H1 (cell line): ENCODE measurements at places on chromosomes 13 and 19. TPM values are rescaled to one million over a fixed set of nuclear protein-coding genes. Genes with fewer than 3 reads are reported as not detected.

Gene C1QTNF9
- total RNA-seq: not detected in 2 replicates

Gene TARM1
- not detected in 2 replicates for total RNA-seq

Gene CEACAM1
- total RNA-seq: 1.8 and 2.0 TPM in 2 replicates

- no peaks in the 10 kb centered on the region for H3K4me1 ChIP-seq
- H3K4me3 ChIP-seq: no peak overlapping the region
These were observed 396.6 kb upstream of the SPRY2 start for GRCh38 chr13:80737513-80737912.

GRCh38 chr19:53131727-53132126, 983 bp downstream of the ZNF415 start:
- no peaks in the 10 kb centered on the region for H3K36me3 ChIP-seq
- peaks cover 6% of the 10 kb centered on the region; the same call in 1 of the 2 replicates for H3K27me3 ChIP-seq
- peak overlapping the region; percentile 87; the same call in 1 of the 2 replicates for H3K4me3 ChIP-seq
- no peak overlapping the region for H3K27ac ChIP-seq

- H3K36me3 ChIP-seq: no peaks in the 10 kb centered on the region
- no peak overlapping the region for H3K27ac ChIP-seq
- no peak for DNase-seq
- H3K4me3 ChIP-seq: no peak overlapping the region
- peaks cover 3% of the 10 kb centered on the region for H3K4me1 ChIP-seq
- no peaks in the 10 kb centered on the region for H3K27me3 ChIP-seq
These were observed 146.3 kb downstream of the GGACT start for GRCh38 chr13:100442095-100442832.

DNA sequence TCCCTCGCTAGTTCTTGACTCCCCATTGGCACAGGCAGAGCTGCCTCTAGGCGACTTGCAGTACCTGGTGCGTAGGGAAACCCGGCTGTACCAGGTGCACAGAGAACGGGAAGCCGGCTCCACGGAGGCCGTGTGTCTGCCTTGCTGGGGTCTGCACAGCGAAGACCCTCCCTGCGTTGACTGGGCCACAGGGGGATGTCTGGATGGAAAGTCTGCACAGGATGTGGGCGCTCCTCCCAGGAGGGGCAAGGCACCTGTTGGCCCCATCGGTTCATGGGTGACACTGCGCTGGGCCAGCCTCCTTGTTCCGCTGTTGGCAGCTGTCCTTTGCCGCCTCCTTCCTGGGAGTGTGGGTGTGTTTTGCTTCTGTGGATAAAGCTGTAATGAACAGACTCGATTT, 138.3 kb downstream of the TEX29 start:
- no peaks in the 10 kb centered on the region for H3K36me3 ChIP-seq
- DNase-seq: no peak
- no peak overlapping the region for H3K27ac ChIP-seq
- H3K4me1 ChIP-seq: no peaks in the 10 kb centered on the region

DNA sequence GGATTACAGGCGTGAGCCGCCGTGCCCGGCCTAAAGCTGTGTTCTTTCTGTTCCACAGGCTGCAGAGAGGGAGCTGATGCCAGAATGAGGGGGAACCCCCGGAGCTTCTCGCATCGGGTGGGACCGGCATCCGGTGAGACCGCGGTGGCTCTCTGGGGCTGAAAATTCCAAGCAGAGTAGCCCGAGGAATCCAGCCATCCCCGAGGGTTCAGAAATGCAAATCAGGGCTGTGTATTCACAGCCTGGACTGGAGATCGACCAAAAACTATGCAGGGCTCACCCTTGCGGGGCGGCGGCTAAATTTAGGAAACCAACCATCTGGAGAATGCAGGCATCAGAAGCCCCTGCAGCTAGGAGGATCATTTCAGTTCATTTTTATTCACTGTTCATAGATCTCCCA, 99.2 kb downstream of the GNG7 start:
- no peaks in the 10 kb centered on the region for H3K27me3 ChIP-seq
- H3K27ac ChIP-seq: no peak overlapping the region
- no peaks in the 10 kb centered on the region; the same call in 1 of the 2 replicates for H3K4me1 ChIP-seq
- H3K36me3 ChIP-seq: no peaks in the 10 kb centered on the region
- no peak for DNase-seq
- no peak overlapping the region for H3K4me3 ChIP-seq
